GF-D8 (cell line): ENCODE measurements at places on chromosomes 3 and 15.

GRCh38 chr3:51686512-51687215 lies 15.6 kb downstream of the TEX264 start:
- peak; percentile 89 for DNase-seq

- no peak for DNase-seq
Observed at GRCh38 chr3:37198996-37199395, 24.6 kb upstream of the LRRFIP2 start.

- DNase-seq, result no peak
Observed at GRCh38 chr15:48688493-48688892, 43.0 kb upstream of the FBN1 start.

DNA sequence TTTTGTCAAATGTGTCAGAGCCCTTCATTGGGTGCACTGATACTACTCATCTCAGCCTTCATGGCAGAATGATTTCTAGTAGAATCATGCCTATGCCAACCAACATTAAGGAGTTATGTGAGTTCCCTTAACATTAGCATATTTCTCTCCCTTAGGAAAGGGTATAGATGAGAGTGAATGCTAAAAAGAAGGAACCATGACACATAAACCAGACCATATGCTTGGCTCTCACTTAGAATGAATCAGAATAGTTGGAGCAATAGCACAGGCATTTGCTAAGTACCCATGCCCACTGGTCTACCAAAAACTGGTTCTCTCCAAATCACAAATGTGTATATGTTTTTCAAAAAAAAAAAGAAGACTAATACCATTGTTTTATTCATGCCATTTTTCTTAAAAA lies 51.1 kb downstream of the STRIT1 start:
- no peak for DNase-seq

DNA sequence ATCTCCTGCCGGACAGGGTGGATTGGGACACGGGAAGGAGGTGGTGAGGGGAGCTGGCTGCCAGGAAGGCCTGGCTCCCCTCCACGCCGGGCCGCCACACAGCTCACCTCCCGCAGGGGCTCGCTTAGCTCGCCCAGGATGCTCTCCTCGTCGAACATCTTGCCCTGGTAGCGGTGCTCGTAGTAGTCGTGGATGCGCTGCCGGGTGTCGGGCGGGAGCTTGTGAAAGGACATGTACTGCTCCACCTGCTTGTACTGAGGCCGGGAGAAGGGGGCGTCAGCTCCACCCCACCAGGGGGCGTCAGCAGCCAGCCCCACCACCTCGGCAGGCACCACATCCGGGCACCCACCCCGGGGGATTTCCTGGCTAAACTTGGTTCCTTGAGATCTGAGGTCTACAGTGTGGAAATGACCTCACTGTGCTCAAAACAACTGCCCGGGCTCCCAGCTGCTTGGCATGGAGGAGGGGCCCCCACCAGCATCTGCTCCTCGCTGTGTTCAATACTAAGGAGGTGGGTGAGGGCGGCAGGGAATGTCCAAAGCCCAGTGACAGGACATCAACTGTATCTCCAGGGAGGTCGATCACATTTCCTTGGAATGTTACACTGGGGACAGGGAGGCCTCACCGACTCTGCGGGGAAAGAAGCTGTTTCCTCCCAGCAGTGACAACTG lies 43.4 kb downstream of the HCN4 start:
- no peak for DNase-seq

DNA sequence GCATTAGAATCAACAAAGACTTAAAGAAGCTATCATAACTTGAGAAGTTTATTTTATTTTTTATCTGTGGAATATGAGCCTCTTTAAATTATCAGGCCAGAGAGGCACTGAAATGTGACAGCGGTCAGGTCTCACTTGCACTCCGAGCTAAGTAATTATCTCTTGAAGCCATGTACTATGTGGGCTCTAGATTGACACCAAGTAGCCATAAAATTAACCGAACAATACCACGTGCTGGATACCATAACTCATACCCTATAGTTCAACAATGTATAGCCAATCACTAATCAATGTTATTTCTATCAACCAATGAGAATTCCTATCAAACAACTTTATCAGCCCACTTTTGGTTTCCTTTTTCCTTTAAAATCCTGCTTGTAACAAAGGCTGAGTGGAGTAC lies 299.3 kb downstream of the TBC1D5 start:
- no peak for DNase-seq

DNA sequence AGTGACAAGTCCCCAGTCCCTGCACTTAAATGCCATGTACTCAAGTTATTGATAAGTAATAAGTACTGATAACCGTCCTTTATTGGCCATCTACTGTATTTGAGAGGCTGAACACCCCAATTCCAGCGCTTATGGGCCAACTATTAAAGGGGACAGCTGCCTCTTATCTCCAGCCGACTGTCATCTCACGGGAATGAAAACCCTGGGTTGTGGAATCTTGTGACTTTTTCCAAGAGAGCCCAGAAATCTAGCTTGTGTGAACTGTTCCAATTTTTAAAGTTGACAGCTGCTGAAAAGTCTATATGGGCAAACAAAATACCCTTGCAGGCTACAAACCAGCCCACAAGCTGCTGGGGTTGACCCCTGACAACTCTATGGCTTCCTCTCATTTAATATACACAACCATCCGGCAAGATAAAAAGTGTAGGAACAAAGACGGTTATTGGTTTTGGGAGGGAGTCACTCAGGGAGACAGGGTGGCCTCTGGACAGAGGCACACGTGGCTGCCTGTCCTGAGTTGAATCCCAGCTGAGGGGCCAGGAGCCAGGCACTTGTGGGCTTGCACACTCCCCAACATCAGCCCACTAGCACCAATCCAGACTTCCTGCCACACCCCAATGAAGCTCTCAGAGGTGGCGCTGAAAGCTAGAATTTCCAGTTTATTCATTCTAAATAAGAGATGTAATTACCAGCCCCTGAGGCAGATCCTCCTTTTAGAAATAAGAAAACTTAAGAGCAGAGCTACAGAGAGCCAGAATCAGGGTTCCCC lies 16.2 kb downstream of the SPSB4 start:
- no peak for DNase-seq

DNA sequence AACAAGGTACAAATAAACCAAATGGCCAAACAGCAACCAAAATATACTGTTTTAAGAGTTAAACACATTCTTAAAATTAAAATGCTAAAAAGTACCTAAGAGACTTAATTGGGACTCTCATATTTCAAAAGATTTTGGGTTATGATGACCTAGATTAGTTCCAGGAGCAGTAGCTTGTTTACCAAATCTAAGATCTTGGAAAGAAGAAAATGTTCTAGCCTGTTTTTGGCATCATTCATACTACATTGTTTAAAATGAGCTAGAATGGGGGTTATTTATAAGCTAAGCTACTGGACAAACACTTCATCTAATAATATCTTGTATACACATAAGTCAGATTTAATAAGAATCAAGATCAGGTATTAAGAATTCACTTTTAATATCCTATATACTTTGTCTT lies 22.8 kb downstream of the ATOSA start:
- DNase-seq, result no peak

GRCh38 chr3:12908859-12909258 lies 67.5 kb upstream of the RPL32 start:
- DNase-seq, result no peak

DNA sequence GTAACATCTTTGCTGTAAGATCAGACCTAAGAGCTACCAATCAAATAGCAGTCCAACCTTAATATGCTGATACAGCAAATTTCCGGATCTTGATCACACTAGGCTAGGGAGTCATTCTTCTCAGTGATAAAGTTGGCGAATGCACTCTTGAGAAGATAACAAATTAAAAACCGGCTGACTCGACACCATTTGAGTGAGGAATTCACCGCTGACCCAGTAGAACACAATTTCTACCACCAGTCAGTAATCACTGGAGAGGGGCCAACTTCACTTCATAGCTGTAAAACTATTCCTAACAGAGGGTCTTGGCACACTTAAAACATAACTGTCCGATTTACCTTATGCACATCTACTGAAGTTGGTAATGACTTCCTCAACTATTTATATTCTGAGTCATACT lies 47.2 kb downstream of the MEIS2 start:
- DNase-seq, result no peak

DNA sequence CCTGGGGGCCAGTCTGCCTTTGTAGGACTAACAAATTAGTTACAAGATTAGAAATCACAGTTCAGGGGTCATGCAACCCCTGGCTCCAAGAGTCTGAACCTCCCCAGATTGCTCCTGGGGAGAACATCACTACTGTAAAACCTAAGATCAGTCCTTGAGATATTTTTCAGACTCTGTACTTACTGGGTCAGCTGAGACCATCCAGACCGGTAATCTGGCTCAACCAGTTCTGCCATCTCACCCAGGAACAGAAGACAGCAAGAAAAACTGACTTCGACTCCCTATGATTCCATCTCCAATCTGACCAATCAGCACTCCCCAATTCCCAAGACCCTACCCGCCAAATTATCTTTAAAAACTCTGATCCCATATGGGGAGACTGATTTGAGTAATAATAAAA lies 47.5 kb downstream of the NMD3 start:
- DNase-seq, result no peak

DNA sequence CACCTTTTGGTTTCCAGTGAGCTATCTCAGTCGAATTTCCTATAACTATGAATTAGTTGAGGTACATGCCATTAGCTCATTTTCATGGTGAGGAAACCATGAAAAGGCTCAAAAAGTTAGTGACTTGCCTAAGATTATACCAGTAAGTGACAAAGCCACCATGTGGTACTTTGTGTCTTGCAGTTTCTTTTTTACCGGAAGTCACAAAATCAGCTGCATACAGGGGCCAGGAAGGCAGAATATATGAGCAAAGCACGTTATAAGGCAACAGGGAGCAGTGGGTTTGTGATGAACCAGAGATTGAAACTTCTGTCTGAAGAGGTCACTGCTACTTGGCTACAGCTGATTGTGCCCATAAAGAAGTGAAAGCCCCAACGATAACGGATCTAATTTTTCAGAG lies 50.3 kb downstream of the CMTM8 start:
- DNase-seq, result no peak

GRCh38 chr3:132405188-132405587 lies 12.1 kb upstream of the DNAJC13 start:
- DNase-seq, result no peak

- DNase-seq, result no peak
Observed at GRCh38 chr3:64267721-64268604, 42.7 kb upstream of the PRICKLE2 start.

DNA sequence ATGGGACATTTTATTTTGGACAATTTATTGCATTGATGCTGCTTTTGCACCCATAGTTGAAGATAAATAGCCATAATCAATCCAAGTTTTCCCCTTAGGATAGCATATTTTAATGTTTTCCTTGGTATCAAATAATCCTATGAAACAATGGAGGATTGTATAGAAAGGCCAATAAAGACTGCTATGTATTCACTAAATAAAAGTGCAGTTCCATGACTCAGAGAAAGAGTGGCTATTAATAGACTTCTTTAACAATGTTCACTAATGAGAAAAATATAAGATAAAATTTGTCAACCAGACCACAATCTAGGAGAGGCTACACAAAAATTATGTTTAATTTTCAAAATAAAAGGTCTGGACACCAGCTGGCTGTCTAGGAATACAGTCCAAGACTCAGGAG lies 560.9 kb upstream of the AGTR1 start:
- DNase-seq, result no peak

- DNase-seq, result no peak
Observed at GRCh38 chr3:12986986-12987385, 86.2 kb downstream of the IQSEC1 start.

GRCh38 chr3:186719945-186720739 lies 3.0 kb downstream of the KNG1 start:
- DNase-seq, result no peak

DNA sequence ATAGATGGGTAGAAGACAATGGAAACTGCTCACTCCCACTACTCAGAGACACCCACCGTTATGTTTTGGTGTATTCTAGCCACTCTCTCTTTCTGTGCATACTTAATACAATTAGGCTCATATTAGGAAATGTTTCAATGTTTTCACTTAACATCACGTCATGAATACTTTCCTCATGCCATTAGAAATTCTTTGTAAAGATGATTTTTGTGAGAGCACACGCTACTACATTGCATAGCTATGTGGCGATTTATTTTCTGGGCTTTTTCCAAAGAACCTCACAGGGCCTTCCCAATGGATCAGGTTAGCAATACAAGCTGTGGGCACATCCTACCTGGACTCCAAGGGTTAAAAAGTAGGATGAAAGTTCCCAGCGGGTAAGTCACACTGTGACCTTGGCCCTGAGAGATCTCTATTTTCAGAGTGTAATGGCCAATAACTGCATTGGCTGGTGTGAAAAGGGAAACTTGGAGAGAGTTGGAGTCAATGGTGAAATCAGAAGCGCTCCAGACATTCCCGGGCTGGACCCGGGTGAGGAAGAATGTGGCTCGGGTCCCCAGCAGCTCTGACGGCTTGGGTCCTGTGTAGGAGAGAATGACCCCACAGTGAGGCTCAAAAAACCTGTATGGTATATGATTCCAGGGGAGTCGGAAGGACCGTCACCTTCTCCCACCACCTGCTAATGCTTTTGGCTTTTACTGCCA lies 25.8 kb upstream of the TGM5 start:
- DNase-seq, result no peak

- no peak for DNase-seq
Observed at GRCh38 chr3:175088766-175089380, 229.7 kb downstream of the NAALADL2 start.

DNA sequence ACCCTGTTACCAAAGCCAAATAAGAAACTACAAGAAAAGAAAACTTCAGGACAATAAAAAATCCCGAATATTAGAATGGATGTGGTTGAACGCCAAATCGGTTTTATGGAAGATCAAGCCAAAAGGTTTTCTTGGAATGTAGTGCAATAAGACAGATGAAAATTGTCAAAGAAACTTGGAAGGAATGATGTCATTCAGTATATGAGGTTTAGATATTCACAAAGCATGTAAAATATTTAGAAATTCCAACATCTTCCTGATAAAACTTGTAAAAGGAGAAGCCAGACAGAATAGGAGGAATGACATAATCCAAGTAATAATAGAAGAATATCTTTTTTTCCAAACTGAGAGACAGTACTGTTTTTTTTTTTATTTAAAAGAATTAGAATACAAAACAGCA lies 130.3 kb upstream of the ZPLD1 start:
- no peak for DNase-seq

- DNase-seq, result no peak
Observed at GRCh38 chr15:85772668-85773067, 22.1 kb downstream of the KLHL25 start.

GRCh38 chr15:47997195-47998080 lies 123.4 kb upstream of the SLC24A5 start:
- no peak for DNase-seq

GRCh38 chr3:158548691-158549090 lies 22.3 kb upstream of the MLF1 start:
- DNase-seq, result no peak

GRCh38 chr3:134430950-134431445 lies 54.8 kb downstream of the ANAPC13 start:
- no peak for DNase-seq
